ENCODE measurements at places on chromosomes 2 and 18. TPM values are rescaled to one million over a fixed set of nuclear protein-coding genes. Genes with fewer than 3 reads are reported as not detected.
A peak's percentile ranks its signal among the peaks of the same experiment; 100 is the strongest.

ZNF396 gene
- 2.0 TPM for total RNA-seq

PPP4R1 gene
- total RNA-seq, result 107 TPM

ZNF804A gene
- total RNA-seq, result 12.9 TPM

POMC gene
- 0.63 TPM for total RNA-seq

FEZ2 gene
- 62.8 TPM for total RNA-seq

COL4A4 gene
- 1.1 TPM for total RNA-seq

FEV gene
- not detected for total RNA-seq

DNAJC5G gene
- not detected for total RNA-seq

DNA sequence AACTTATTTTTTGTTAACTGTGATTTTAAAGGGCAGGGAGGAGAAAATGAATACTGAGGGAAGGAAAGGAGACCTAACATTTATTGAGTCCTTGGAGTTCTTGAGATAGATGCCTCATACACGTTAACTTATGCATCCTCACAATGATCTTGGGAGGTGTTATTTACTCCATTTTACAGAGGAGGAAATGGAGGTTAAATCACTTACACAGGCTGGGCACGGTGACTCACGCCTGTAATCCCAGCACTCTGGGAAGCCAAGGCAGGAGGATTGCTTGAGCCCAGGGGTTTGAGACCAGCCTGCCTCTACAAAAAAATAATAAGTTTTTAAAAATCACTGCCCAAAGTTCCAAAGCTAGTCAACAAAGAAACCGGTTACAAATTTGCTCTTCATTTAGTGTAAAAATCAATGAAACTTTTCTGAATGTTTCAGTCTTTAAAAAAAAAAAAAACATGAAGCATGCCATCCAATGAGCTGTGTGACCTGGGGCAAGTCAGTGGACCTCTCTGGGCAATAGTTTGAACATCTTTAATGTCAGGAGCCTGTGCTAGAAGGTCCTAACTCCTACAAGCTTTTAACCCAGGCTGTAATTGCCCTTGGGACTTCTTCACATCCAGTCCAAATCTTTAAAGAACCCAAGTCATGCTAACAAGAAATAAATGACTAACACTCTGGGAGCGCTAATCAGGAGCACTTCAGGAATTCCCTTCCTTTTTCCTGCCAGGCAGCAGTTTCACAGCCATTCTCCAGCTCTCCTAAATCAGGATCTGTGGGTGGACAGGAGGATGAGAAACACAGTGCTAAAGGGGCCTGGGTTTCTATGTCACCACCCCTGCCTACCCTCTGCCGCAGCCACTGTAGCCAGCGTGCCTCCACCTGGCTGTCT is 176.4 kb downstream of the TMEM247 start:
- DNase-seq, result peak; percentile 93

- DNase-seq, result peak; percentile 90
Measured at GRCh38 chr2:199136681-199137080, 321.1 kb downstream of the SATB2 start.

GRCh38 chr2:75788154-75788553 is 77.4 kb upstream of the GCFC2 start:
- no peak for DNase-seq

- DNase-seq, result no peak
Measured at GRCh38 chr18:26941584-26941983, 76.1 kb upstream of the AQP4 start.

GRCh38 chr2:233410196-233410760 is 56.0 kb downstream of the DGKD start:
- DNase-seq, result no peak

DNA sequence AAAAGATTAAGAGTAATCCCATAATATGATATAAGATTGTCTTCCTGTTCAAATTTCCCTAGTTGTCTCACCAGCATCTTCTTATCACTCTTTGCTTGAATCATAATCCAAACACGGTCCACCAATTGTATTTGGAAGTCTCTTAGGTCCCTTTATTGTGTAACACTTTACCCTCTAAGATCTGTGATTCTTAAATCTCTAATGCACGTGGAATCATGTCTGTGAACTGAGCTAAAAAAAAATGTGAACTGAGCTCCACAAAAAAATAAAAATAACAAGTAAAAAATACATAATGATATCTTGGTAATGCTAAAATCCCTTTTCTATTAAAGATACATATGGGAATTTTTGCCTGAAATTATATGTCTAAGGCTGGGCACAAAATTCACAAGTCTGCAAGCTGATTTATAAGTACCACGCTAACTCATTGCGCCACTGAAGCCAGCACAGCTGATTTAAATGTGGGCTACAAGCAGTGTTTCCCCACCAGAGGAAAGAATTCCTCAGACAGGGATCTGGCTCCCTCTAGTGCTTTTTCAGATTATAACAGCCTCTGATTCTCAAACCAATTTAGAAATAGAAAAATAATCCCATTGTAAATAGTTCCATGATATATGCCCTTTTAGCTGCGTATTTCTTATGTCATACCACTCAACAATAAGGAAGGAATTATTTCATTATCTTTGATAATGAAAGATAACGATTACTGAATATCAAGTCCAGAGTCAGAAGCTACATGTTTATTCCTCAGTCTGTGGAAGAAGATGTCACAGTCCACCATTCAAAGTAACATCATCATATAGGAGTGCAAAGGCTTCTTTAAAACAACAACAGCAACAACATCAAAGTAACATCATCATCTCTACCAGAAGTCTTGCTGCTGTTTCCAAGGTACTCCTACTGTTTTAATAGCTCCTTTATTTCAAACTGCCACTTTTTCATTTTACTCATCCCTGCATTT is 22.9 kb downstream of the RBM43 start:
- DNase-seq, result peak; percentile 95

GRCh38 chr2:151905963-151906632 is 77.9 kb upstream of the ARL5A start:
- DNase-seq, result no peak

DNA sequence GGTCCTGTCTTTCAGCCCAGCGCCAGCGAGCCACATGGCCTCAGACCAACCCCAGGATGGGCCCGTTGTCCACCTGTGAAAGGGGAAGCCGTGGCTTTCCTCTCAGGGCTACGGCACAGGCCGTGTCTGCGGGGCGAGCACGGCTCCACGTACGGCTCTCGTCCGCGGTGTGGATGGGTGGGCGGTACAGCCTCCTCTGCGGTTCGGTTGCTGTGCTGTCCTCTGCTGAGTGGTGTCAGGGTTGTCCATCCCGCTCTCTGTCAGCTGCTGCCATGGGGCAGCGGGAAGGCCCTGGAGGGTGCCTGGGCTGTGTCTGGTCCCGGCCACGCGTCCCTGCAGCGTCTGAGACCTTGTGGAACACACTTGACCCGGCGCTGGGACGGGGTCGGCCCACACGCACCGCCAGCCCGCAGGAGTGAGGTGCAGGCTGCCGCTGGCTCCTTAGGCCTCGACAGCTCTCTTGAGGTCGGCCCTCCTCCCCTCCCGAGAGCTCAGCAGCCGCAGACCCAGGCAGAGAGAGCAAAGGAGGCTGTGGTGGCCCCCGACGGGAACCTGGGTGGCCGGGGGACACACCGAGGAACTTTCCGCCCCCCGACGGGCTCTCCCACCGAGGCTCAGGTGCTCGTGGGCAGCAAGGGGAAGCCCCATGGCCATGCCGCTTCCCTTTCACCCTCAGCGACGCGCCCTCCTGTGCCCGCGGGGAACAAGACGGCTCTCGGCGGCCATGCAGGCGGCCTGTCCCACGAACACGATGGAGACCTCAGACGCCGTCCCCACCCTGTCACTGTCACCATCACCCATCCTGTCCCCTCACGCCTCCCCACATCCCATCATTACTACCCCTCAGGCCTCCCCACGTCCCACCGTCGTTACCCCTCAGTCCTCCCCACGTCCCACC is 128.7 kb downstream of the NFATC1 start:
- DNase-seq, result no peak

DNA sequence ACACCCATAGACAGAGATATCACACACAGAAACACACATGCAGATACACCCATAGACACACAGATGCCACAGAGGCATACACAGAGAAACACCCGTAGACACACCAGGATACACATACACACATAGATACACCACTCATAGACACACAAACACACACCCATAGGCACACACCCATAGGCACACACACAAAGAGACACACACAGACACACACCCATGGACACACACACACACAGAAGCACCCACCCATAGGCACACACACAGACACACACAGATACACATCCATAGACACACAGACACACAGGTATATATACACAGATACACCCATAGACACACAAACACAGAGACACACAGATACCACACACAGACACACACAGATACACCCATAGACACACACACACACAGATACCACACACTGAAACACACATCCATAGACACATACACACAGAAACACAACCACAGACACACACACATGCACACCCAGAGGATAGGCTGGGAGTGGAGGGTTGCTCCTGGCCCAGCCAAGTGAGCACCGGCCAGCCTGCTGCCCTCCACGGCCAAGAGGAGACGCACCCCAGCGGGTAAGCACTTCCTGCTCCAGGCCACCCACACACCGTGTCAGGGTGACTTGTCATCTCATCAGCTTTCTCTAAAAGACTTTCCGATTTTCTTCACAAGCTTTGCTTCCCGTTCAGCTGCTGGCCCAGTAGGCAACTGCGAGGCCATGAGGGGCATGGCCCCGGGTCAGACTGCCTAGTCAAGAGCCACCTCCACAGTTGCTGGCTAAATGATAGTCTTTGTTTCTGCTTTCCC is 14.1 kb upstream of the CNNM3 start:
- no peak for DNase-seq

- no peak for DNase-seq
Measured at GRCh38 chr2:501130-501529, 176.1 kb downstream of the TMEM18 start.

DNA sequence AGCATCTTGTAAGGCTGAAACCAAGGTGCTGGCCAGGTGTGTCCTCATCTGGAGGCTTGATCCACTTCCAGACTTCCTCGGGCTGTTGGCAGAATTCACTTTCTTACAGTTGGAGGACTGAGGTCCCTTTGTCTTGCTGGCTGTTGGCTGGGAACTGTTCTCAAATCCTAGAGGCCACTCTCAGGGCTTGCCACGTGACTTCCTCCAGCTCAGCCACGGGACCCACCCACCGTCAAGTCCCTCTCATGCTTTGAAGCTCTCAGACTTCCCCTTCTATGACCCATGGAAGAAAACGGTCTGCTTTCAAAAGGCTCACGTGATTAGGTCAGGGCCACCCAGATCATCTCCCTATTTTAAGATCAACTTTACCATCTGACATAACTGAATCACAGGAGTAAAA is 77.1 kb downstream of the SMAD4 start:
- no peak for DNase-seq

DNA sequence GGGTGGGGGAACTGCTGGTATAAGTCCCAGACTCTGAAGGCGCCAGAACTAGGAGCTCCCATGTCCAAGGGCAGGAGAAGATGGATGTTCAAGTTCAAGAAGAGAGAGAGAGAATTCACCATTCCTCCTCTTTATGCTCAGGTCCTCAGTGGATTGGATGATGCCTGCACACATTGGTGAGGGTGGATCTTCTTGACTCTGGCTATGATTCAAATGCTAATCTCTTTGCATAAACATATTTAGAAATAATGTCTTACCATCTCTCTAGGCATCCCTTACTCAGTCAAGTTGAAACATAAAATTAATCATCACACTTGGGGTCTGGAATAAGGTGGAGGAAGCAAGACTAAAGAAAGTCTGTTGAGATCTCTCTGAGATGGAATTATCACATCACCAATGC is 210.6 kb upstream of the CHST9 start:
- DNase-seq, result no peak

- DNase-seq, result no peak
Measured at GRCh38 chr2:221137385-221137784, 434.7 kb downstream of the EPHA4 start.

GRCh38 chr2:60519231-60519863 is 34.1 kb downstream of the BCL11A start:
- no peak for DNase-seq

- no peak for DNase-seq
Measured at GRCh38 chr2:240818293-240819125, 1.5 kb downstream of the KIF1A start.

Measured in fibroblast of the aortic adventitia (primary cell).